OCI-M1 (cell line): ENCODE measurements at places on chromosomes 4 and X.

- DNase-seq = peak; percentile 14
Observed at GRCh38 chrX:40237731-40238178, 140.0 kb upstream of the BCOR start.

DNA sequence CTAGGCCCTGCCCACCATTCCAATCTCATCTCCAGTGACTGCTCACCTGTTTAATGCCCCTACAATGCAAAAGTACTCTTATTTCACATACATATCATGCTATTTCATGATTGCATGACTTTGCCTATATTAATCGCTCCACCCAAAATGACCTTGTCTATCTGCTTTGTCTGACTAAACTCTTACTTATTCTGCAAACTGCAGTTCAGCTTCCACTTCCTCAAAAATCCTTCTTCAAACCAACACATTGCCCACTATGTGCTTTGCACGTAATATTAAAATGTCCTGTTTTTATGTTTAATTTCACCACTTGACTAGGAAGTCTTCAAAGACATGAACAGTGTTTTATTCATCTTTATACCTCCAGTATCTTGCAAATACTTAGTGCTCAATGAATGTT is 229.6 kb downstream of the OPHN1 start:
- DNase-seq = no peak

DNA sequence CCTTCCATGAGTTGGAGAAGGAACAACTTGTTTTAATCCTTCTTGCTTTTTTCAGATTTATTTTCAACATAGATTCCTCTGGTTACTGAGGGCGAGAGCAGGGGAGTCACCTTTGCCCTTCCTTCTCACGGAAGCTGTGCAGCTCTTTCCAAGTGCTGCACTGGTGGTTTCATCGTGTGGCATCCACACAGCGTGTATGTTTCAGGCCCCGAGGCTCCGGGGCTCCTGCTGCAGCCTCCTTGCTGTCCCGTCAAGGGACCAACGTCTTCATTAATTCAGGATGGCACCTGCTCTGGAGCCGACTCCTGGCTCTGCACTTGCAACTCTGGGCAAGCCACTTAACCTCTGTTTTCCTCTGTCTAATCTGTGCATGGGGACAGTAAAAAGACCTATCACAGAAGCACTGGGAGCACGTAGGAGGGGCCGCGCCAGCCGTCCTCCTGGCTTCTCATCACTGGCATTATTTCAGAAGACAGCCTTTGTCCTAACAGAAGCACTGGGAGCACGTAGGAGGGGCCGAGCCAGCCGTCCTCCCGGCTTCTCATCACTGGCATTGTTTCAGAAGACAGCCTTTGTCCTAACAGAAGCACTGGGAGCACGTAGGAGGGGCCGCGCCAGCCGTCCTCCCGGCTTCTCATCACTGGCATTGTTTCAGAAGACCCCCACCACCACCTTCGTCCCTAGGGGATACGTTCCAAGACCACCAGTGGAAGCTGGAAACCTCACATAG is 117.8 kb upstream of the NKX1-1 start:
- DNase-seq = no peak

DNA sequence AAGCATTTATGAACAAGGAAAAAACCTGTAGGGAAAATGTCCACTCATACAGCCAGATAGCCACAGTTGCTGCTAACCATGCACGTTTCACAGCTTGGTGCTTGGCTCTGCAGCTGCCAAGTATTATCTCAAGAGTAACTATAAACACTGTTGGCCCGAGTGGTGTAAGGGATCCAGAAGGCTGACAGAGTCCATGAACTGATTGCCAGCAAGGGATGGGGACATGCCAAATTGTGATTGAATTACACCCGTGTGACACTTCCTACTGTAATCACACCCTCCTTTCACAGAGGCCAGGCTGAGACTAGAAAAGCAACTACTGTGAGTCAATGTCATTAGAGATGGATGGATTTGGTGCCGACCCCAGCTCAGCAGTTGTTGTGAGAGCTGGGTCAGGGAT is 223.9 kb upstream of the ANKRD50 start:
- no peak for DNase-seq

GRCh38 chrX:13651150-13651549 is 1.8 kb upstream of the TCEANC start:
- DNase-seq = no peak

DNA sequence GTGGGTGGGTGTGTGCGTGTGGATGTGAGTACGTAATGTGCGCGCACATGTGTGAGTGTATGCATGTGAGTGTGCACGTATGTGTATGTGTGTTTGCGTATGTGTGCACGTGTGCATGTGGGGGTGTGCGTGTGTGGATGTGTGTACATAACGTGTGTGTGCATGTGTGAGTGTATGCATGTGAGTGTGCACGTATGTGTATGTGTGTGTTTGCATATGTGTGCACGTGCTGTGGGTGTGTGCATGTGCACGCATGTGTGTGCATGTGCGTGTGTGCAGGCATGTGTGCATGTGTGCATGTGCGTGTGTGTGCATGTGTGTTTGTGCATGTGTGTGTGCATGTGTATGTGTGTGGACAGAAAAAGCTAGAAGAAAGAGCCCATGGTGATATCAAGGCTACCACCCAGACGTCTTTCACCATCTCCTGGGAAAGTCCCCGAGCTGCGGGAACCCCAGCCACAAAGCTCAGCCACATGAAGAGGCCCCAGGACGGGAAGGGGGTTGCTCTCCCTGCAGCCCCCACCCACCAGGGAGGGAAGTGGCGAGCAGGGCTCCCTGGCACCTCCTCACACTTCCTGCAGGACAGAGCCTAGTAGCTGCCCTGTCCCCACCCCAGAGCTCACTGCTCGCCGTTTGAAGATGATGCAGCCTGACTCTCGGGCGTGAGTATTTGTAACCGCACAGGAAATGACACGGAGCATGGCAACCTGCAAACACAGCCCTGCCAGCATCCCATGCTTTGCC is 108.3 kb downstream of the DCTD start:
- no peak for DNase-seq

- DNase-seq = peak; percentile 39
Observed at GRCh38 chr4:118348886-118349285, 3.9 kb downstream of the PRSS12 start.

GRCh38 chrX:106007815-106008214 is 30.7 kb downstream of the SERPINA7 start:
- DNase-seq = no peak

GRCh38 chr4:17930256-17930655 is 91.3 kb downstream of the LCORL start:
- no peak for DNase-seq

DNA sequence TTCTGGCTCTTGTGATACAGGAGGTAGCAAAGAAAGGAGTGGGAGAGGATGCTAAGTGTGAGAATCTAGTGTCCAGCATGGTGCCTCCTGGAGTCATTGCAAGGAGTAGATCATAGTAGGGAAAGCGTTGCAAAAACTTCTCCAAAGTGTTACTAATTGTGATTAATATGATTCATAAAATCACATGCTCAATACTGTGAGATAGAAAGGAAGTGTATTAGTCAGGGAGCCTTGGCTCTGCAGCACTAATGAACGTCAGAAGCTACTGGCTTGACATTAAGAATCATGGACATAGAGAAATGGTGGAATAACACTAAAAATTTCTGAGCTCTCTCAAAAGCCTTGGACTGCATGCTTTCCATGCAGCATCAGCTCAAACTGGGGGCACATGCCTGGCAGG is 299.1 kb downstream of the EVC2 start:
- DNase-seq = no peak
